ENCODE measurements at places on chromosomes 3 and 15. TPM values are rescaled to one million over a fixed set of nuclear protein-coding genes. Genes with fewer than 3 reads are reported as not detected.

The CYP8B1 gene
- 2.8 TPM for total RNA-seq

The ARGFX gene
- total RNA-seq = not detected

The EOMES gene
- 0.58 TPM for total RNA-seq

The RUBCN gene
- total RNA-seq = 29.3 TPM

The GABRA5 gene
- total RNA-seq = 0.12 TPM

The CNTN4 gene
- 5.2 TPM for total RNA-seq

The PP2D1 gene
- total RNA-seq = not detected

The RAD51 gene
- 1.3 TPM for total RNA-seq

The CCR2 gene
- 4.1 TPM for total RNA-seq
